ENCODE measurements at places on chromosomes 3 and 15. TPM values are rescaled to one million over a fixed set of nuclear protein-coding genes. Genes with fewer than 3 reads are reported as not detected.

The TGM5 gene
- not detected for total RNA-seq

GRCh38 chr15:98124581-98124980, 164.1 kb downstream of the ARRDC4 start:
- no peak for DNase-seq

DNA sequence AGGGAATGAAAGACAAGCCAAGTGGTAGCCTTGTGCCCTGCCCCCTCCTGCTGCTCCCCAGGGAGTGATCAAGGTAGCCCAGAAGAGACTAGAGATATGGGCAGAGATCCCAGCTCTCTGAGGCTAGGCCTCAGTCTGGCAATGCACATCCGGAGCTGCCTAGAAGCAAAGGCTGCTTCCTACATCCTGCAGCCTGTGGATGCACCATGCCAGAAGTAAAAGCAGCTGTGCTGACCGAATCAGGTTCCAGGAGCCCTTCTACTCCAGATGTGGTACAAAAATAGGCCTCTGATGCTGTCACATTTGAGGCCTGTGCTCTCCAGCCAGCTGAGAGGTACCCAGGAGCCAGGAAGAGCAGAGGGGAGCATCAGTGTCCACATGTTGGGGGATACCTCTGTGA, 16.0 kb downstream of the TRAIP start:
- DNase-seq, result no peak

The CXCR6 gene
- total RNA-seq, result 2.6 TPM

DNA sequence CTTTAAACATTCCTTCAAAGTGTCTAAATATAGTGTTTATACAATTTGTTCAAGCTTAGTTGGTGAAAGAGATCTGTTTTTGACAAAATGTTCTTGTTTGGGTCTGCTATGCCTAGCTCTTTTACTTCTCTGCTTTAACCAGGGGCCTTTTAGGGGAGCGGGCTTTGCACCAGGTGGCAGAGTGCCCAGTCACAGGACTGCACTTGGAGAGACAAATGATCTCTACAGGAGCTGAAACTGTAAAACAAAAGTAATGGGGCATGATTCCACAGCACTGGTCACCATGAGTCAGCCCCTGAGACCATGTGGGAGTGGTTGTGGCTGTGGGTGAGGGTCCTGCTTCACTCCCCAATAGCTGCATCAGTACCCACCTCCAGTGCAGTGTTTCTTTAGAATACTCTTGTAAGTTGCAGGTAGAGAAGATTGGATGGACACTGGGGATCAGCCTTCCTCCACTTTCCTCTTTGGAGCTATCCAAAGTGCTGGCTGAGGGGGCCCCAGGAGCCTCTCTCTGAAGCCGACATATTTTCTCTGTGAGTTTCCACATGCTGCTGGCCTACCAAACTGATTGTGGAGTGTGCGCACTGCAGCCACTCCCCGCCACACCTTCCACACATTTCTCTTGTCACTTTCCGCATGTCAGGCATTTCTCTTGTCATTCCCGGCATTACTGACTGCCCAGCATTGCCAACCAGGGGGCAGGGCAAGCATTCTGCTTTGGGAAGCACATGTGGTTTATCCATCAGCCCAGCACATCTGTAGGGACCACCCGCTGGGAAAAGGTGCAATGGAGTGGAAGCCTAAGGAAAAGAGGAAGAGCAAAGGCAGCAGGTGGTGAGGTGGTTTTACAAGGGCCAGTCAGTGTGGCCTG, 110.0 kb downstream of the EPHB1 start:
- no peak for DNase-seq

- DNase-seq, result no peak
Measured at GRCh38 chr3:197801891-197802778, 11.1 kb downstream of the LRCH3 start.

GRCh38 chr3:37520907-37521341, 340.8 kb upstream of the CTDSPL start:
- DNase-seq, result no peak

GRCh38 chr3:155581579-155581978, 163.3 kb downstream of the PLCH1 start:
- DNase-seq, result no peak

DNA sequence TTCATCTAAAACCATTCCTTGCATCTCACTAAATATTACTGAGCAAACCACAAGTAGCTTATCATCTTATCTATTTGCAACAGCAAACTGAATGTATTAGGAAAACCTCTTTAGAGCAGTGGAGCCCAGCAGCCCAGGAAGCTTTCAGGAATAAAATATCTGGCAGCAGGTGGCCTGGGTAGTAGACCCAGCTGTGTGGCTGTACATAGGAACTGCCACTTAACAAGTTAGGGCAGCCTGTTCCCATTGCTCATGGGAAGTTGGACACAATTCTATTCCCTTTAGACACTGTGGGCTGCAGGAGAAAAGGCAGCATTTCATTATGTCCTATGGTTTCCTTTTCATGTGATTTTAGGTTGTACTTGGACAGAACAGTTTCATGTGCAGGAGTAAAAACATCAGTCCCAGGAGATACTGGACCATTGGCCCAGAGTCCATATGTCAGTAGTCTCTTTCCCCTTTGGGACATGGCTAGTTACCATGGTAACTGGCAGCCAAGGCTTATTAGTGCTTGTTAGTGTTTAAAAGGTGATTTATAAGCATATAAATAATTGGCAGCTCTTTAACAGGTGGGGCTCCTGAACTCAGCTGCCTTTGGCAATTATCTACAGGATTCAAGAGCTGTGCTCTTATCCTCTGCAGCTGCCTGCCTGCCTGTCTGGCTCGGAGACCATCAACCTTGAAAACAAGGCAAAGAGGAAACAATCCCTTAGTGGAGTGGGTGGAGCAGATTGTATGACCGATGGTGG, 28.9 kb upstream of the LSAMP start:
- no peak for DNase-seq

DNA sequence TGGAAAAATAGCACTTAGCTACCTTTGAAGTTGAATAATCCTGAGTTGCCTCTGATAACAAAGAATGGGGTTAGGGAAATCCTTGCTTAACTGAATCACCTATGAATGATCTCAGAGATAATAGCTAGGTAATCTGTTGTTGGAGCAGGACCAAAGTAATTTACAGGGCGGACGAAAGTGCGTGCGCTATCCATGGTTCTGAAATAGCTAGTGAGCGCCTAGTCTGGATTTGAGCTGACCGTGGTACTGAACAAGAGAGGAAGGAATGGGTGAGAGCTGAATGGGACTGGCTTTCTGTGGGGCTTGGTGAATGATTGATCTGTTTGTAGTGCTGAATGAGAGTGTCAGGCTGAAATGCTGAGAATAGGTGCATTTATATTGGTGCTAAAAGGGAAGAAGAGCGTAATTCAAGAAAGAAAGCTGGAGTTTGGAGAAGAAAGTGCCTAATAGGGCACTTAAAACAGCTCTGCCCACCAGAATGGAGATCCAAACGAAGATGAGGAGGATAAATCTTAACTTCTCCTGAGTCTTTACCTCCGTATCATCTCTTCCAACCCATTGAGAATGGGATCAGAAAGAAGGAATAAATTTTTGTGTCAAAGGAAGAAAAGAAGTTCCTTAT, 10.1 kb downstream of the SCN10A start:
- DNase-seq, result peak; percentile 29

DNA sequence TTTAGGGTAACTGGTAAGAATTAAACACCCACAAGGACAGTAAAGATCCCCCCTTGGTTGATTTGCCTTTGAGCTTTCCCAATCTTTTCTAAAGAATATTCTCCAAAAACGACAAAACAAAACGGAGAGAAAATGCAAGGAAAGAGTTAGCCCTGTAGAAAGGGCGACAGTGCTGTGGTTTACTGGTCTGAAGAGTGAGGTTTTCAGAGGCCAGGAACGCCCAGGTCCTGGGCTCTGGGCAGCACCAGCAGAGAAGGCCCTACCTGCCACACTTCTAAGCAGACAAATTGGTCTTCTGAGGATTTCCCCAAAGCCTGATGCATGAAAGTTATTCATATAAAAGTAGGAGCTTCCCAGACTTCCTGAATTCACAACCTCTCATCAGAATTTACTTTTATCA, 119.3 kb downstream of the KCNMB2 start:
- no peak for DNase-seq
